ENCODE measurements at places on chromosomes 11 and 22.

GRCh38 chr11:117970400-117971024, 15.7 kb upstream of the IL10RA start:
- no peak for DNase-seq

- no peak for DNase-seq
These were observed 416.5 kb downstream of the TMEM135 start for GRCh38 chr11:87454241-87454640.

GRCh38 chr11:34495239-34495723, 18.3 kb downstream of the ELF5 start:
- DNase-seq = no peak

- no peak for DNase-seq
These were observed 56.9 kb downstream of the ATG16L2 start for GRCh38 chr11:72871119-72871518.

GRCh38 chr22:43412808-43413795, 1.3 kb downstream of the MPPED1 start:
- DNase-seq = no peak

GRCh38 chr11:67119585-67120391, 725 bp downstream of the KDM2A start:
- DNase-seq = no peak

- no peak for DNase-seq
These were observed 322.4 kb downstream of the TTC28 start for GRCh38 chr22:28357193-28357592.

- no peak for DNase-seq
These were observed 42.1 kb upstream of the PITPNB start for GRCh38 chr22:27961182-27961581.

DNA sequence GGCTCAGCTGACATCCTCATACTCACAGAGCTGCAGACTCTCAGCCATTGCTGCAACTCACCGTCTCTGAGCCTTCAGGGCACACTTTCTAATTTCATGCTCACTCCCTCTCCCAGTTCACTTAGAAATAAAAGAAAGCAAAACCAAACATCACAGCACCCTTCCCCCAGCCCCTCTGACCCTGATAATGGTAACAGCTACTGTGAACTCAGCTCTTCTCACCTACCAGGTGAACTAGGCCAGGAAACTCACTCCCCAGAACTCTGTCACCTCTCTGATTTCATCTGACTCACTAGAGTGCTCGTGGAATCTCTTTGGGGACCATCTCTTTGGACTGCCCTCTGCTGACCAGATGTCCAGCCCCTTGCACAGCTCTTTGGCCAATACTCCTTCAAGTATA, 14.5 kb upstream of the PARVA start:
- DNase-seq = no peak

- no peak for DNase-seq
These were observed 5.2 kb downstream of the TMEM126A start for GRCh38 chr11:85652786-85653447.

GRCh38 chr11:75388386-75389275, 10.7 kb upstream of the RPS3 start:
- DNase-seq = no peak

- DNase-seq = no peak
These were observed 65.7 kb upstream of the DDI1 start for GRCh38 chr11:103970701-103971249.

Data from epithelial cell of proximal tubule (primary cell).